ENCODE measurements at places on chromosomes 4 and X.

DNA sequence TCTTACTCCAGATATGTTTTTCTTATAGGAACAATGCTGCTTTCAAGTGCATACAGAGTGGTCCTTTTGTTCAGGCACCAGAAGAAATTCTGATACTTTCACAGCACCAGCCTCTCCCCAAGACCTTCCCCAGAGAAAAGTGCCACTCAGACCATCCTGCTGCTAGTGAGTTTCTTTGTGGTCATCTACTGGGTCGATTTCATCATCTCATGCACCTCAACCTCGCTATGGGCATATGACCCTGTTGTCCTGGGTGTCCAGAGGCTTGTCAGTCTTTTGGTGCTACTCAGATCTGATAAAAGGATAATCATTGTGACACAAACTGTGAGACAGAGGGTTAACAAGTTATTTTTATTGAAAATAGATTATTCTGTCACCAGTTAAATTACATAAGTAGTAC lies 39.5 kb downstream of the WDR13 start:
- no peak for DNase-seq

DNA sequence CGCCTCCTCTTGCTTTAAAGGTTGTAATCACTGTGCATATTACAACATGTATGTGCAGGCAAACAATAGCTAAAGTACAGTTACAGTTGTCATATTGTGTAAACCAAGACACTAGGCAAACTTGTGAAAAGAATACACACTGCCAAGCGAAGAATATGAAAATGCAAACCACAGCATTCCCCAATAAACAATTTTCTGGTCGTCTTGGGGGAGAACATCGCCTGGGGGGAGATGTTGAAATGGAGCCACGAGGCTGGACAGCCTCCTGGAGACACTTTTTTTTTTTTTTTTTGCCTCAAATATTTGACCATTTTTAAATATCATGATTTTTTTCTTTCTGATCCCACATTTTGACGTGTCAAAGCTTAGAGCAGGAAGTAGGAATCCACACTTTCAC lies 51.7 kb upstream of the PDLIM3 start:
- DNase-seq: no peak

DNA sequence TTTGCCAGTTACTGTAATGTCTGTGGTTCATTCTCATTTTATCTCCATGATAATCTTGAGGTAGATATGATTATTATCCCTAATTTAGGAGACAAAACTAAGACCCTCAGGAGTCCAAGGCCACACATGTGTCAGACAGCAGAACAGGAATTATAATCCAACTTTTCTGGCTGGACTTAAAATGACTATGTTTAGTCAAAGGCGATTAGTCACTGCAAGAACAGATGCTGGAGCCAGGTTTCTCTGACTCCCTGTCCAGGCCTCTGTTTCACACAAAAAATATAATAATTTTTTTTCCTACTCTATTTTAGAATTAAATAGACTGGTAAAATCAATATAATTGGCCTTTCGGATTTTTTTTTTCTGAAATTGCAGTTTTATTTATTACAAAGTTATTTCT lies 56.7 kb upstream of the TMEM131L start:
- DNase-seq: no peak

DNA sequence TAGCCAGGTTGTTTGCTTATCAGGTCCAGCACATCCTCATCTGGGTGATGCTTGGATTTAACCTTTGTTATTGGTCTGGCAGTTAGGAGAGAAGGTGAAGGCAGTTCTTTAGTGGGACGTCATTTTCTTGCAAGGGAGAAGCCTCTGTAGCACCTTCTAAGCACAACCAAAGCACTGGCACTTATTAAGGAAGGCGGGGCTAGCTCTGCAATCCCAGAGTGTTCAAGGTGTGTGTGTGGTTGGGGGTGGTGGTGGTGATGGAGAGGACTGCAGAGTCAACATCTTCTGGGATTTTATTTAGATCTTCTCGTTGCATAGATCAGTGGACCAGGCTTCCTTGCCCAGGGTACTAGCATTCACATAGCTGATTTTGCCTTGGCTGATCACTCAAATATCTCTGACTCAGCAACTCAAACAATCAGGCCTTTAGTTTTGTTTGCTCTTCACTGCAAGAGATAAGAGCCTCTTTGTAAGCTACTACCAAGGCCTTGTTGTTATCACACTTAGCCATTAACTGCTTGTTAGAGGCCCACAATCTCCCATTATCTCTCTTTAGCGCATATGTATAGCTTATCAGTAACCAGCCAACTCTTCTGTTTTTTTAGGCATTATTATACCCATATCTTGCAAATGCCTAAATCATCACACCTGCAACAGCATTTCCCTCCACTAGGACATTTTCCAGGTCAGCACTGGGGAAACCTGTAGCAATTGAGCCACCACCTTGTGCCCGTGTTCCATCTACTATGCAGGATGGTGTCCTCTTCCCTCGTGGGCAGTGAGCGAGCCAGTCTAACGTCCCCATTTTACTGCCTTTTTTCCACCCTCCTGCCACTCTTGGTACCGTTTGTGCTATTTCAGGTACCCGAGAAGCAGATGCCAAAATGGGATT lies 36.5 kb upstream of the LINC00632 start:
- DNase-seq: no peak

GRCh38 chr4:53455766-53456165 lies 78.3 kb downstream of the FIP1L1 start:
- no peak for DNase-seq

- DNase-seq: no peak
Measured at GRCh38 chrX:16662402-16662801, 12.4 kb downstream of the S100G start.

GRCh38 chrX:47579537-47579936 lies 2.7 kb upstream of the TIMP1 start:
- no peak for DNase-seq

- DNase-seq: no peak
Measured at GRCh38 chr4:185840201-185840600, 28.2 kb upstream of the SORBS2 start.
